Bone marrow (tissue), 2 donors: ENCODE measurements at places on chromosomes 6 and 20.

GRCh38 chr6:150799276-150799805 is 66.2 kb upstream of the MTHFD1L start:
- DNase-seq, result no peak

DNA sequence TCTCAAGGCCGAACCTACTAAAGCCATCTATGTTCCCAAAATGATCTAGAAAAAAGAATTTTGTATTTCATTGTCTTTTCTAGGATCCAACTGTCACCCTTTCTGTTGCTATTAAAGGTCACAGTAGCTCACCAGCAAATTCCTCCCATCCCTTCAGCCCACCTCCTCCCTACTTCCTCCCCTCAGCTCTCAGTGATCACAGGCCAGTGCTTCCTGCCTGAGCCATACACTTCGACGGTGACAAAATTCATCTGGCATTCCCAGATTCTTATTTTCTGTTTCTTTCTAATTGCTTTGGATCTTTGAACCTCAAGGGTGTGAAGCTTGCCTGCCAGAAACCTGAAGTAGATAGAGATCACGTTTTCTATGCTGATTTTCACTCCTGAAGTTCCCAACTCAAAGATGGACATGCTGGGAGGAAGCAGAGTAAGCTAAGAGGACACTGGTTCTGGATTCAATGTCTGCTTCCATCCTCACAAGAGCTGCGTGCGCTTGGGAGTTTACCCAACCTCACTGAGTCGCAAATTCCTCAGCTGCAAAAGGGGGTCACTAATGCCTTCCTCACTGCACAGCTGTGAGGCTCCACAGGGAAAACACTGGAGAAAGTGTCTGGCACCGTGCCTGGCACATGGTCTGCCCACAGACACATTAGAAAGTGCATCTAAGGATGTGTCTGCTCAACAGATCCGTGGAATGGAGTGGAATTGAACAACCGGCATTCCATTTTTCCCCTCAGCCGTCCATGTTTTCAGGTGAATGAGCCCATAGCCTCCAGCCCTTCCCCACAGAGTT is 34.5 kb downstream of the MDGA1 start:
- DNase-seq, result no peak

GRCh38 chr6:110315869-110316398 is 42.2 kb downstream of the METTL24 start:
- no peak for DNase-seq

DNA sequence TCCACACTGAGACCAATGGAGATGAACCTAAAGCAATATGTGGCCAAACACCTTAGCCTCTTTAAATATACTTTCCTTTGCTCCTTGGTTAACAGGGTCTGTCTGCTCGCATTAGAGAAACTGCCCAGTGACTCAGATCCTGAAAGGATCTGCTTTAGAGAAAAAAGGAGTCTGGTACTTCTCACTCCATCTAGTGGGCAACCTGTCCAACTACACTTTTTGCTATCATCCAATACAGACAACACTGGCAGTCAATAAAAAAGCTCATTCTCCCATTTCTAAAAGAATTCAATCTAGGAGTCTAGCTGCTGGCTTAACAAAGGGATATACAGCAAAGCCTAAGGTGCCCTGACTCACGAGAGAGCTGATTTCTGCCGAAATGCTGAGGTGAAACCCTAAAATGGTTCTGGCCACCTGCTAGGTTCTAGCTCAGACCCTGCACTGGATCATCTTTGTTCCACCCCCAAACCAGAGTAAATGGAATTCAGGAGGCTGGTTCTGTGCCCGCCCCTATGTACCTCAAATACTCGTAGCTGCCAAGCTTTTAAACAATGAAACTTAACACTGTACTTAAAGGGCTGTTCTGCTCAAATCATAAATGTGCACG is 11.5 kb downstream of the GNL1 start:
- no peak for DNase-seq

GRCh38 chr6:72132427-72132826 is 246.1 kb downstream of the RIMS1 start:
- no peak for DNase-seq

DNA sequence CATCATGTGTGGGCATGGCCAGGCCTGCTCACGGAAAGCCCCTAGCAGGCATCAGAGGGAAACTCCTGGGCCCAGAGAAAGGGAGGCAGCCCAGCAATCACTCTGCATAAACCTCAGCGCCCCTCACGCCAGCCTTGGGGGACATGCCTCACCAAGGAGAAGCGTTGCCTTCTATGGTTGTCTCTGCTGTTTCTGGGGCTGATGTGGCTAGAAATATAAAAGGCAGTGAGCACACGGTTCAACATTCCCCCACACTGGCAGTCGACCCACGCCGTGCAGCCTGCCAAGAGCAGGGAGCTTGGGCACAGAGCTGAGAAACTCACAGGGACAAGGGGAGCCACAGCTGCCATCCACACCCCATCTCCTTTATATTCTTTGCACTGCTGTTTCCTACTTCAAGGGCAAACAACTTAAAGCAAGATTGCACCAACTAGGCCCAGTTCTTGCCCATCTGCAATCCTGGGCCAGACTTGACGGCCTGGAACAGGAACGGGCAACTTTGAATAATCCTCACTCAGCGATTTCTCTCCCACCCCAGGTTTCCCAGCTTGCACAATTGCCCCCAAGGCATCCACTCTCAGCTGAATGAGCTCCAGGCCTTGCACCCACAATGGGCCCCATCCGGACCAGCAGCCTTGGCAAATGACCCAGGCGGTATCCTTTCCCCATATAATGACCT is 35.5 kb upstream of the FOXC1 start:
- no peak for DNase-seq

GRCh38 chr6:52712136-52712535 is 41.2 kb downstream of the TMEM14A start:
- no peak for DNase-seq
